ENCODE measurements at places on chromosomes 7 and 10.

GRCh38 chr7:36038063-36038721 lies 114.9 kb upstream of the EEPD1 start:
- no peak for DNase-seq

- DNase-seq: no peak
Observed at GRCh38 chr7:3956949-3957348, 655.9 kb downstream of the SDK1 start.

GRCh38 chr10:57706016-57706415 lies 561.7 kb downstream of the IPMK start:
- no peak for DNase-seq

- DNase-seq: no peak
Observed at GRCh38 chr7:28395831-28396230, 16.5 kb upstream of the CREB5 start.

- no peak for DNase-seq
Observed at GRCh38 chr7:29345590-29345989, 151.0 kb downstream of the CHN2 start.

- DNase-seq: no peak
Observed at GRCh38 chr7:51732116-51732515, 415.5 kb upstream of the COBL start.

DNA sequence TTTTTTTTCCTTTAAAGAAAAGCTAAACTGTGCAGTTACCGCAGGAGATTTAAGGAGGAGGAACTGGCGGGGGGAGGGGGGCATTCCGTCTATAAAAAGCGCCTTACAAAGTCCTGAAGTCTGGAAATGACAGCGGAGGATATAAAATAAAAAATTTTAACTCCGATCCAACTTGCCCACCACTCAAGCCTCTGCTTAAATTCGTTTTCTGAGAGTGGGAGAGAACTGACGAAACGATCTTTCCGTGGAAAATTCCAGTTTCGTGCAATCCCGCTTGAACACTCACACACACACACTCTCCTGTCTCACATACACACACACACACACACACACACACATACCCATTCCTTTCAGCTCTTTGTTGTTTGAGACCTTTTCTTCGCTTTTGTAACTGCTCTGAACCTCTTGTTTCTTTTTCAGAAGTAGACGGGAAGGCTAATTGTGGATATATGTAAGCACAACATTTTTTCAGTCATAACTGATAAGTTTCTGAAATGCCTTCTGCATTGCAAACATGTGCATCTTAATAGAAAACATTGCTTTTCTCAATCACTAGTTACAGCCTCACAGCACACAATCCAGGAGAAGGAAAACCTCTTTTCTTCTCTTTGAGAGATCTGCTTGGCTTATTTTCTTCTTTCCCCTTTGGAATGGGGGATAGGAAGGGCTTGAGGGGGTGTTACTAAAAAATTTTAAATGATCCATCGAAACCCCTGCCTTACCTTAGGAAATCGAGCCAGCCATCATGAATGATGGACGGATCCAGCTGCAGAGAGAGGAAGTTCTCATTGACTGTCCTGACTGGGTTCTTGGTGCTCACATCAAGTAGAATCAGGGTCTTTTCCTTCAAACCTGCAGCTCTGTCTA lies 628 bp downstream of the HPSE2 start:
- DNase-seq: no peak

Data from urinary bladder (tissue), 4 donors.